ENCODE measurements at places on chromosomes 12 and 14.

DNA sequence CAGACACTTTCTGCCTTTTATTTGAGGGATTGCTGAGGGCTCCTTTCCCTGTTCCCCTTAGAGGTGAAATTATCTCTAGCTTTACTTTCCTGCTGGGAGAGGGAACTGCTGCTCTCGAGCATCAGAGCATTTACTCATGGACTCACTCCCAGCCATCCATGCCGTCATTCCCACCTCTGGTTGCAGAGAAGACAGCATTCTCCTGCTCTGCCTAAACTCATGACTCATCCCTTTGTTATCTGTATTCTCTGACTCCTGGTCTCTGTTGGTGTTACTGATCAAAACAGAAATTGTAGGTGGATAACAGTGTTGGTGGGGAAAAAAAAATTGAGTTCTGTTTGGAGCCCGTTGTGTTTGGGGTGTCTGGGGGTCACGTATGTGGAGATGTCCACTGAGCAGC lies 159.3 kb downstream of the TTC8 start:
- no peak for DNase-seq

DNA sequence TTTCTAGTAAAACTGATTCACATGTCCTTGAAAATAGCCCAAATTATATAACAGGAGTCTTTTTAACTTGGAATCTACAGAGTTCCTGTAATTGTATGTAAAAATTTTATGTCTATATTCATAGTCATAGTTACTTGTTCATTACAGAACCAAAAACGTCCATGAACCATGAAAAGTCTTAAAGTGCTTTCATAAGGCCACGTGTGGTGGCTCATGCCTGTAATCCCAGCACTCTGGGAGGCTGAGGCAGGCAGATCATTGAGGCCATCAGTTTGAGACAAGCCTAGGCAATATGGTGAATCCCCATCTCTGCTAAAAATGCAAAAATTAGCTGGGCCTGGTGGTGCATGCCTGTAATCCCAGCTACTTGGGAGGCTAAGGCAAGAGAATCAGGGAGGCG lies 48.4 kb downstream of the GALNT4 start:
- DNase-seq, result no peak

- no peak for DNase-seq
These were observed 178.0 kb upstream of the FKBP4 start for GRCh38 chr12:2616763-2617162.

DNA sequence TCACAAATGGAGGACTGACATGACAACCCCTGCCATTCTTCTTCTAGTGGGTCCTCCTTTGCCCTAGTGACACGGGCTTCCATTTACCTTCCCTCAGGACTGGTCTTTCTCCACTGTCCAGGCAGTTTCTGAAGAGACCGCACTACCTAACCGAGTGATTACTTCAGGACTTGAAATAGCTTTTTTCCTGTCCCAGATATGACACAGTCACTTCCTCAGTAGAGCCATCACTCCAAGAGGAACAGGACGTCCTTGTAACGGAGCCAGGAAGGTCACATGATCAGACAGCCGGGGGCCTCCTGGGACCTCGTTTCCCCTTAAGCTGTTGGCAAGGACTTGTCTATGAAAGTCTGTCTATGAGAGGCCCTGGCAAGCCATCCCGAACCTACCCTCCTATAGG lies 62.3 kb downstream of the FOS start:
- DNase-seq, result peak; percentile 57

GRCh38 chr14:74551001-74551400 lies 57.4 kb downstream of the ISCA2 start:
- DNase-seq, result no peak

DNA sequence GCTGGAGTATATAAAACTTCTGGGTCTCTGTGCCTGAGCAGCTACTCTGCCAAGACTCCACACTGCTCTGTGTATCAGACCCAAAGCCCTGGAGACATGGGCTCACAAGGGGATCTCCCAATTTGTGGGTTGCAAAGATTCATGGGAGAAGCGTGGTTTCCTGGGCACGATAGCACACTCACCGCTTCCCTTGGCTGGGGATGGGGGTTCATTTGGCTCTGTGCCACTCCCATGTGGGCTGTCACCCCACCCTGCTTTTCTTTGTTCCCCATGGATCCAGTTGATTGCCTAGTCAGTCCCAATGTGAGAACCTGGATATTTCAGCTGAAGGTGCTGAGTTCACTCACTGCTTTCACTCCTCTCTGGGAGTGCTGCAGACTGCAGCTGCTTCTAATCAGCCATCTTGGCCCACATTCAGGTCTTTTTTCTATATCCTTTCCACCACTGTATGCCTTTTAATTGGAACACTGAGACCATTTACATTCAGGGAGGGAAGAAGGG lies 40.0 kb upstream of the PCNX4 start:
- no peak for DNase-seq

- no peak for DNase-seq
These were observed 6.0 kb upstream of the AMN start for GRCh38 chr14:102916347-102917055.

- DNase-seq, result no peak
These were observed 6.8 kb downstream of the SLC25A47 start for GRCh38 chr14:100330007-100330344.

- DNase-seq, result no peak
These were observed 90.2 kb upstream of the TMTC2 start for GRCh38 chr12:82596483-82596882.

GRCh38 chr12:56317675-56318074 lies 1.9 kb upstream of the CNPY2 start:
- no peak for DNase-seq

GRCh38 chr14:53151523-53152183 lies 1.5 kb downstream of the DDHD1 start:
- peak; percentile 25 for DNase-seq

GRCh38 chr12:119198440-119198839 lies 19.7 kb downstream of the HSPB8 start:
- no peak for DNase-seq
